ENCODE measurements at places on chromosomes 3 and 15.

DNA sequence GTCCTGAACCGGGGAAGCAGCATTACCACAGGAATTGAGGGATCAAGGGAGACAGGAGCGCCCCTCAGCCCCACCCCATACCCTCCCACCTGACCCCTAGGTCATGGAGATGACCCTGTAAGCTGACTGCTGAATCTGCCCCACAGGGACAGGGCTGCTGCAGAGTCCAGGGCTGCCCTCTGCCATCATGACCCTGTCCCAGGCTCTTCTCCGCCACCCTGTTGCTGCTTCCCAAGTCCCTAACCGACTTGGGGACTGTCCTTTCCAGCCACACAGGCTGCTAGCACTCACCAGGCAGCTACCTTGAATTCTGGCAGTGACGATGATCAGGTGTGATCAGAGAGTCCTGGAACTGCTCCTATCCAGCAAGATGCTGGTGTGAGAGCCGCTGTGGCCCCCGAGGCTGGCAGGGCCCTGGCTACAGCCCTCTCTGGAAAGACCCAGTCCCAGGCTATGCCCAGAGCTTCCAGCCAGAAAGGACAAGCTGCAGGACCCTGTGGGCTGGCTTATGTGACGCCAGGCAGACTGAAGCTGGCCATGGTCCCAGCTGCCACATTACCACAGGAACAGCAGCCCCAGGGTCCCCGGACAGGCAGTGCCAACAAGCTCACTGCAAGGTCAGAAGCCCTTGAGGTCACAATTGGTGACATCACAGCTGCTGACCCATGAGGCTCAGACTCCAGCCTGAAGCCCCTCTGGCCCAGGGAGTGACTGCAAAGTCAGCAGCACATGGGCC, at the start of gene C3orf22:
C3orf22 (minus strand) TSS at position 597 of the 736 bp plus-strand sequence. CDS start 5,542 bp downstream, outside the sequence.
- no peak for DNase-seq

DNA sequence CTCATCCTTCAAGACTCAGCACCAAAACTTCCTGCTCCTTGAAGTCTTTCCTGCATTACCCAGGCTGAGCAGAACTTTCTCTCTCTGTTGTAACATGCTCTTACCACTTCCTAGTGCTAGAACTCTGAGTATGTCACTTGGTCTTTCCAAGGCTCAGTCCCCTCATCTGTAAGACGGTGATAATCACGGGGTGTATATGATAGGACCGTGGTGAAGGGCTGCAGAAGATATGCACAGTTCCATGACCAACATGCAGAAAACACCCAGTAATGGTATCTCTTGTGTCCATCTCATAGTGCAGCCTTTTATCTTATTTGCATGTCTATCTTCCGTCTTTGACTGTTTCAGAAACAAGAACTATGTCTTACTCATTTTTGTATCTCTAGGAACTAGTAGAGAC, 154.5 kb downstream of the ZNF621 start:
- DNase-seq = no peak

DNA sequence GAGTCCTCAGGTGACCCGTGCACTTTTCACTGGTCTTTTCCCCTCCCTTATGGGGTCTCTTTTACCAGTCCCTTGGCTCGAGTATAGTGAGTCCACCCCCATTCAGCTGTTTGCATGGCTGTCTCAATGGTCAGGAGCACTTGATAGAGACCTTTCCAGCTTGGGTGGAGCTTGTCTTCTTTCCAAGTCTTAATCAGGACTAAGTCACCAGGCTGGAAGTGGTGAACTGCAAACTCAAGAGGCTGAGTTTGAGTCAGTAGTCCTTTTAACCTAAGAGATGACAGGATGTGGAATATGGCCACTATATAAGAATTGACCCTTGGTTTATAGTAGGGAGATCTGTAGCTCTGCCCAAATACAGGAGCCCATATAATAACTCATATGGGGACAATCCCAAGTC, 279.7 kb downstream of the PYDC2 start:
- DNase-seq = no peak

GRCh38 chr15:44081026-44082013, 113.8 kb downstream of the FRMD5 start:
- DNase-seq = no peak

- DNase-seq = no peak
Measured at GRCh38 chr15:79919090-79919748, 22.4 kb upstream of the MTHFS start.

- DNase-seq = no peak
Measured at GRCh38 chr3:36417237-36417636, 36.9 kb downstream of the STAC start.

- DNase-seq = no peak
Measured at GRCh38 chr15:95953032-95953431, 377.5 kb upstream of the NR2F2 start.

GRCh38 chr3:151863611-151864010, 9.8 kb upstream of the SUCNR1 start:
- DNase-seq = no peak

Data from CD4-positive, alpha-beta T cell treated with Interleukin-15 for 4 hours (primary cell).